Naive thymus-derived CD4-positive, alpha-beta T cell (primary cell): ENCODE measurements at places on chromosomes 3 and 15. TPM values are rescaled to one million over a fixed set of nuclear protein-coding genes. Genes with fewer than 3 reads are reported as not detected.

Gene FMN1
- total RNA-seq = 18.2 TPM

Gene BRK1
- total RNA-seq = 60.8 TPM

Gene SNTN
- not detected for total RNA-seq

Gene NME9
- 0.70 TPM for total RNA-seq

Gene LRTM1
- not detected for total RNA-seq

Gene CGNL1
- not detected for total RNA-seq

Gene FURIN
- 58.9 TPM for total RNA-seq

Gene MYZAP
- total RNA-seq = 1.3 TPM

Gene TRIM59
- 18.1 TPM for total RNA-seq

Gene DUOX2
- 0.49 TPM for total RNA-seq

Gene AP3B2
- total RNA-seq = not detected in 2 replicates

Gene INSYN1
- total RNA-seq = not detected

Gene IGSF10
- not detected for total RNA-seq

Gene SLC24A5
- not detected for total RNA-seq

Gene UBAP1L
- total RNA-seq = 12.1 TPM

Gene SLC27A2
- 0.43 TPM for total RNA-seq

Gene TEX55
- not detected for total RNA-seq

Gene PIERCE2
- not detected for total RNA-seq

Gene SERPINI2
- total RNA-seq = not detected

Gene MST1R
- total RNA-seq = 0.65 TPM

Gene IL17RE
- 0.24 TPM for total RNA-seq

Gene MED12L
- 0.68 TPM for total RNA-seq

Gene SAMD7
- total RNA-seq = not detected

Gene GPR62
- not detected for total RNA-seq

Gene TBC1D5
- total RNA-seq = 50.0 and 51.7 TPM in 2 replicates

Gene BTLA
- total RNA-seq = 29.5 TPM

Gene IL16
- 431 TPM for total RNA-seq

Gene ZNF660
- total RNA-seq = 0.38 TPM

Gene DOCK3
- 1.9 TPM for total RNA-seq

Gene NR2E3
- total RNA-seq = not detected

Gene HCN4
- not detected for total RNA-seq

Gene CORO2B
- total RNA-seq = not detected
